ENCODE measurements at places on chromosomes 1 and 21.
A peak's percentile ranks its signal among the peaks of the same experiment; 100 is the strongest.

DNA sequence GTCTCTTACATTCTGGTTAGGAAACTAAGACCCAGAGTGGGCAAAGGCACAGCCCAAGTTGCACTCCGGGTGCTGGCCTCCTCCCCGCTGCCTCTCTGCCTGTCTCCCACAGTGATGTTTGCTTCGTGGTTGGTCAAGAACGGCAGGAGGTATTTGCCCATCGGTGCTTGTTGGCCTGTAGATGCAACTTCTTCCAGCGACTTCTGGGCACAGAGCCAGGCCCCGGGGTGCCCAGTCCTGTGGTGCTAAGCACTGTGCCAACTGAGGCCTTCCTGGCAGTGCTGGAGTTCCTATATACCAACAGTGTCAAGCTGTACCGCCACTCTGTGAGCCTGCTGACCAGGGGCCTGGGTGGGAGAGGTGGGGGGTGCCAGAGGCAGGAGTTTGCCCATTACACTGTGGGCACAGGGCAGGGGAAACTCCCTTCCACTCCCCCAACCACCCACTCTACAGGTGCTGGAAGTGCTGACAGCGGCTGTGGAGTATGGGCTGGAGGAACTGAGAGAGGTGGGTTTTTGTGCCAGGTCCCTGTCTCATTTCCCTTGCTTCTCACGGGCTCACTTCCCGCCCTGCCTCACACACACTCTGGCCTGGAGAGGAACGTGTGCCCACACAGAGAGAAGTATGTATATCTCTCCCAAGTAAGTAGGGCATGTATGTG lies 1.9 kb downstream of the BTBD19 start:
- DNase-seq = no peak

DNA sequence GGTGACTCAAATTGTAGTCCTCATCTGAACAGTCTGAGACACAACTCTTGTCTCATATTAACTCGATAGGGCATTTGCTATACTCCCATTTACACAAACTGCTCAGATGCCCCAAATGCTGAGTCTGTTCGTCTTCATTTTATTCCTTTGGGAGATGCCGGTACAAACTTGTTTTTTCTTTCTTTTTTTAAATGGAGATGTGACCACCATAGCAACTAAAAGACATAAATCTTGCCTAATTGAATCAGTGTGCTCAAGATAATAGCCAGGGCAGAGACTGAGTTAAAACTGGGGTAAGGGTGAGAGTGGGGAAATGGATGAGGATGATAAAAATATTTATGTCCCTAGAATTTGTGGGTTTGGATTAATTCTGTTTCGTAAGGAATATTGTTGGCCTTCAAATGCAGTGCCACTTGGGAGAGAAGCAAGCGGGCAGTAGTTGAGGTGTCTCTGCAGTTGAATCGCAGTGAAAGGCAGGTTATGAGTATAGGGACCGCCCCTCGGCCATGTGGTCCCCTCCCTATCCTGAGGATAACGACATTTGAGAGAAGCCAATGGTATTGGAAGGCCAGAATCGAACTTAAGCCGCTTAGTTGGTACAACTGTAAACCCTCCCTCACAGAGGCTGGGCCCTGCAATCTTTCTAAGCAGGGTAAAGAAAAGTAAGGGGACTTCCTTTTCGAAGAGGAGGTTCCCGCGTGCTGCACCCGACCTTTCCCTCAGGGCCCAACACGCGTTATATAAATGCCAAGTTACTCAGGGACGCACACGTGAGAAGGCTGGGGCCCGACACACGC lies 859 bp upstream of the LRRC8B start:
- DNase-seq = peak; percentile 36

- peak; percentile 32 for DNase-seq
Measured at GRCh38 chr1:201022820-201023516, 546 bp downstream of the KIF21B start.

- DNase-seq = peak; percentile 85
Measured at GRCh38 chr1:212485913-212486618, 53.3 kb downstream of the NENF start.

DNA sequence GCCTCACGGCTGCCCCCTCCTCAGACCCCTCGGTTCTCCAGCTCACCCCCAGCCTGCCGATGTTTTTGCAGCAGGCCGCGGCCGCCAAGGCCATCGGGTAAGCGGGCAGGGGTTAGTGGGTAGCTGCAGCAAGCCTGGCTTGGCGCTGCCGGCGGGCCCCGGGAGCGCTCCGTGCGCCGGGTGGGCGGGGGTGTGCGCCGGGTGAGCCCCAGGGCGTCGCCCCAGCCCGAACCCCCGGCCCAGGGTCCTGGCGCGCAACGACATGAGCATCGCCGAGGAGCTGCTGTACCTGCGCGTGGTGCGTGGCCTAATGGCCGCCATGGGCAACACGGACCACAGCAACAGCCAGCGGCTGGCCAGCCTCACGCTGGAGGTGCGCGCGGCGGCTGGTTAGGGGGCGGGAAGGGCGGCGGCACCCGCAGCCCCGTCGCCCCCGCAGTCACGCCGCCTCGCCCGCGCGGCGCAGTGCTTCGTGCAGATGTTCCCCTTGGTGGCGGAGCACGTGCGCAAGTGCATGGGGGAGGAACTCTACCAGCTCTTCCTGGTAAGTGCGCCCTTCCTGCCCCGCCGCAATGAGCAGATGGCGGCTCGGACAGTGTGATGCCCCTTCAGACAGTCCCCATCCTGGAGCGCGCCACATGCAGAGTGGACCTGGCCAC lies 6.5 kb downstream of the RNU5D-1 start:
- no peak for DNase-seq

GRCh38 chr1:31860581-31860980 lies 44.8 kb upstream of the SPOCD1 start:
- DNase-seq = no peak

DNA sequence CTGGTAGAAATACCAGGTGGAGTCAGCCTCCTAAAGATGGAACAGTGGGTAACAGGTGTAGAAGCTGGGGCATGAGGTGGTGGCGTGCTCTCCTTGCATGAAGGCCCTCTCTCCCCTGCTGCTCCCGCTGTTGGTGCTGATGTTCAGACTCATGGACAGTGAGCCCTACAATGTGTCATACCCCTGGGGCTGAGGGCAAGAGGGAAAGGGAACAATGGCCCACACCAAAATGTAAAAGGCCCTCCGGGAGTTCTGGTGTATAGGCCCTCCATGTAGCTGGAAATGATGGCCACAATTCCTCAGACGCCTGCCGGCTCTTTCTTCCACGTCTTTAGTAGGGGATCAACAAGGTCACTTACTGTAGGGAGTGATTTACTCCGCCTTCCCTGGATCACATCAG lies 194.9 kb downstream of the DYRK1A start:
- no peak for DNase-seq

GRCh38 chr1:33762962-33763361 lies 100.9 kb upstream of the HMGB4 start:
- peak; percentile 14 for DNase-seq

DNA sequence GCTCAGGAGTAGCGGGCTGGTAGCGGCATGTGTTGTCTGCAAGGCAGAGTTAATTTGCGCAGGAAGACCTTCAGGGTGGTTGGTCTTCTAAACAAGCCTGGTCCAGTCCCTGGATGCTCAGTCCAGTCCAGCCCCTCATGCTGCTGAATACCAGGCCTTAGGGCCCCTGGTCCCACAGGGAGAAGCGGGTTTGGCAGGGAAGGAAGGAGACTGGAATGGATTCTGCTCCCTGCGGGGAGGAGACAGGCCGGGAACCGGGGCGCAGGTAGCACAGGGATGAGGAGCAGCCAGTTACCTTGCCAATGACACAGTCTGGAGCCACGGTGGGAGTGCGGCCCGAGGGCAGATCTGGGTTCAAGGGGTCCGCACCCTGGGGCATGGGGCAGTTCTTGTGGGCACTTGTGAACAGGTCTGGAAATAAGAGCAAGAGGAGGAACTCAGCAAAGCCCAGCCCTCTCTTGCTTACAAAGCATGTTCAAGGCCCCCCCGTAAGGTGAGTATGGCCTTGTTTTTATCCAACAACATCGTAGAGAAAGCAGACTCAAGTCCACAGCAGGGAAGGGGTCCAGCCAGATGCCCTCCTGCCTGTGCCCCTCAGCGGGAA lies 10.1 kb downstream of the FAM131C start:
- DNase-seq = no peak

GRCh38 chr1:26907071-26907917 lies 6.5 kb downstream of the NR0B2 start:
- DNase-seq = peak; percentile 33

DNA sequence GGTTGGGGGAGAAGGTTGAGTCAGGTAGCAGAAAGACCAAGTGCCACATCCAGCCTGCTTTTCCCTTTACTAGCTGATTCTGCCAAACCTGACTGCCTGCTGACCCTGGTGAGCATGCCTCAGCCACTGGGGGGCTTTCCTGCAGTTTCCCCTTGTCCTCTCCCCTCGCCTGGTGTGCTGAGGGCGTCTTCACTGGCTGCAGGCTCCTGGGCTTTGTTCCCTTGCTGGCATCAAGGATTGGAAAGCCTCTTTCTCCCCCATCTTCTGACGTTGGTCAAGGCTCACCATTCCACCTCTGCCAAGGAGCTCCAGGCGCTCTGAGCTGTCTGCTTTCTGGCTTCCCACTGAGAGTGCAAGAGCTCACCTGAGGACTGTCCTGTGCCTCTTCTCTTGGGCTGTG lies 28.4 kb downstream of the MAN1C1 start:
- peak; percentile 0 for DNase-seq

DNA sequence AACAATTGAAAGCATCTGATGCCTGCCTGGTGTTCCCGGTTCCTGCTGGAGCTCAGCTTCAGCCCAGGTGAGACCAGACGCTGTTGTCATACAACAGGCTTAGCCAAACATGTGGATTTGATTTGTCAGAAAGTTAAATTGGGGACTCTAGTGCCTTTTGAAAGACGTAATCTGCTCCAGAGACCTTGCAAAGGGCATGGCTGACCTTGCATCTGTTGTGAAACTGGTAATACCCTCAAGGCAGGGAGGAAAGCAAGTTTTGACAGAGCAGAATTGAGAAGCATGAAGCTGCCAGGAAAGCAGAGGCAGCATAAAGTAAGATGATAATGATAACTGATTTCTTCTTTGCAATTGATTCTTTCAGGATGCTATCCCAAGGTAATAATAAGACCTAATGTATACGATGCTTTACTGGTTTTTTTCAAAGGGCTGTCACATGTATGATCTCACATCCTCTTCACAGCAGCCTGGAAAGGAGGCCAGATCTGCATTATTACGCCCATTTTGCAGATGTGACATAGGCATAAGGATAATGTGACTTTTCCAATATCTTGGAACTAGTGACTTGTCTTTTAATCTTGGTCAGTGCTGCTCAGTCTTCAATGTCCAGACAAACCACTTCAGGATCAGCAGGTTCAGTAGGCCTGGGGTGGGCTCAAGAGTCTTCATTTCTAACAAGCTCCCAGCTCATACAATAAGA lies 24.7 kb upstream of the CNN3 start:
- no peak for DNase-seq

GRCh38 chr1:8004113-8004802 lies 21.9 kb downstream of the ERRFI1 start:
- DNase-seq = no peak

DNA sequence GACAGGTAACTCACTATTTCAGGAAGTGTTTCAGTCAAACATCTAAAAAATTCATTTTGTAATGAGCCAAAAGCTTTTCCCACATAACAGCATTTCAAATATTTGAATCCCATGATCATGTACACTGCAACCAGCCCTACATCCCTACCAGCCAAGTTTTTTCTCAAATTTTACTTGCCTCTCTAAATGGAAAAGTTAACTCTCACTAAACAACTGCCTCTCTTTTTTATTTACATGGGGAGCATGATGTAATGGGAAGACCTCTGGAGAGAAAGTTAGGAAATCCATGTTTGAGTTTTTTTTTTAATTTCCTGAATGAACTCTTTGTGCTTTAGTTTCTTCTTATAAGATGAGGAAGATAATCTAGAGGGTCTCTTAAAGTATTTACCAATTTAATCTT lies 70.5 kb downstream of the TTLL7 start:
- DNase-seq = no peak

- no peak for DNase-seq
Measured at GRCh38 chr1:178345807-178346206, 151.0 kb downstream of the CLEC20A start.

GRCh38 chr1:244341455-244342450 lies 110.0 kb downstream of the ADSS2 start:
- peak; percentile 87 for DNase-seq

GRCh38 chr21:22374218-22374969 lies 1376.2 kb downstream of the NCAM2 start:
- no peak for DNase-seq

DNA sequence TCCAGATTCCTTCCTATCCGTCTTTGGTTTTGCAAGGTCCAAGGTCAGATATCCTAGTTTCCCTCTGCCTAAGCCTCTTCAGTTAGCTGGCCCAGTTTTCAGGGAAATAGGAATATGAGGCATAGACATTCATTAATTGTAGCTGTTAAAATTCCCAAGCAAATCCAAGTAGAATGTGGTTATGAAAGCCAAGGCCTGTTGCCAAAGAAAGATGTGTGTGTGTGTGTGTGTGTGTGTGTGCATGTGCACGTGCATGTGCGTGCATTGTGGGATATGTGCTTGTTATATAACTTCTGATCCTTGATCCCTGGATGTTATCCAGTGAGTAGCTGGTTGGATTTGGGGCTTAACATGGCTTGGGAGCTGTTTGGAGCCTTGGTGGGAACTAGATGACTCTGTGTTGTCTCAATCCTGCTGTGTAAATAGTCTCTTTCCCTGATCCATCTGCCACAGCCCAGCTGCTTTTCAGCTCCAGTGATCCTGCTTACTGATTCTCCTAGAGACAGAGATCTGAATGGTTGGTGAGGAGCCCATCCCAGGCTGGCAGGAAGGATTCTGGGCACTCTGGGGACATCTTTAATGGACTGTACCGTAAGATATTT lies 70.6 kb upstream of the GCLM start:
- no peak for DNase-seq

DNA sequence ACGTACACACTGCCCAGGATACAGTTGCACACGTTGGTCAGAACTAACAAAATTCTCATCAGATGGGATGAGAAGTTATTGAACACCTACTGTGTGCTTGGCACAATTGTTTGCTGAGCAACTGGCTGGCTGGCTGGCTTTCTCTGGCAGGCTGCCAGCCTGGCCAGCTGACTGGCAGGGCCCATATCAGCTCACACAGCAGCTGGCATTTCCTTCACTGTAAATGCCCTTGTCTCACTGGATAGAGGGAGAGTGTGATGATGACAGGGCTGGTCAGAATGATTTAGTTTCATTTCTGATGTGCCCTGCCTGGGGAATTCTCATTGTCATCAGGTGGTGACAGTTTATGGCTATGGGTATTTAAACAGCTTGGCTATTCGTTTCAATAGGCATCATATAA lies 15.8 kb downstream of the CAMK2N1 start:
- DNase-seq = no peak

GRCh38 chr1:204511366-204511765 lies 4.8 kb upstream of the MDM4 start:
- no peak for DNase-seq

DNA sequence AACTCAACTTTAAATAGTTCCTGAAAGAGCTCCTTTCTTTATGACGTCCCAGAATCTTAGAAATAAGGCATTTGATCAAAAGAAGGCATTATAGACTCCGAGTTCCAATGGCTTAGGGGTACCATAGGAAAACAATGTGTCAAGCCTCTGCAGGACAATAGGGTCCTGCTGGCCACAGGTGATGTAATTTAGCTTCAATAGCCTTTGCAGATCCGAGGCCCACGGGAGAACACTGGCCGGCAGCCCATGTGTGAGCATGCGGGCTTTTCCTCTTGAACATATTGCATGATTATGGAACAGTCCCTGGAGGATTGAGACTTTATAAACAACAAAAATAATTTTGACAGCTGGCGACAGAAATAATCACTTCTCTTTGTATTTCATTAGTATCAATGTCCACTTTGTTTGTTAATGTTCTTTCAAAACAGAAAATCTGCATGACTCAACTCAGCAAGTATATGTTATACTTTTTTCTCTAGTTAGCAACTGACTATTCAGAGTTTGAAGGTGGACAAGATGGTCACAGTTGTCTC lies 49.0 kb upstream of the NR5A2 start:
- no peak for DNase-seq

GRCh38 chr1:25837262-25837875 lies 17.6 kb downstream of the MTFR1L start:
- DNase-seq = no peak

Data from urothelium cell line (cell line).